ENCODE measurements at places on chromosomes 5 and 9.

- no peak for DNase-seq
These were observed 14.6 kb downstream of the SPATA9 start for GRCh38 chr5:95668216-95668615.

DNA sequence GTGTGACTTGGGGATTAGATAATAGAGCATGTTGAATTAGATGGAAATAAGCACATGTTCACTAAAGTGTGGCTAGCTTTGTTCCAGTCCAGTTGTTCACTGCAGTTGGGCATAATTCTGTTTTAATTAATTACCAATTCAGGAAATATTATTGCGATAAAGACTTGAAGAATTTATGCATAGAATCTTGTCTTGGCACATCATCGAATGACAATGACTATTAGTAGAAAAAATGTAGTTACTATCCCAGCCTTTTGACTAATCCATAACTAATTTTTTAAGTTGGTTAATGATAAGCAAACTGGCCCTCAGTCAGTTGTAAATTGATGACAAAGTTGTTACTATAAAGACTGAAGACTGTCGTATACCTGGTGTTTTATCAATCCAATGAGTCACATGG is 10.5 kb downstream of the LNPEP start:
- no peak for DNase-seq

DNA sequence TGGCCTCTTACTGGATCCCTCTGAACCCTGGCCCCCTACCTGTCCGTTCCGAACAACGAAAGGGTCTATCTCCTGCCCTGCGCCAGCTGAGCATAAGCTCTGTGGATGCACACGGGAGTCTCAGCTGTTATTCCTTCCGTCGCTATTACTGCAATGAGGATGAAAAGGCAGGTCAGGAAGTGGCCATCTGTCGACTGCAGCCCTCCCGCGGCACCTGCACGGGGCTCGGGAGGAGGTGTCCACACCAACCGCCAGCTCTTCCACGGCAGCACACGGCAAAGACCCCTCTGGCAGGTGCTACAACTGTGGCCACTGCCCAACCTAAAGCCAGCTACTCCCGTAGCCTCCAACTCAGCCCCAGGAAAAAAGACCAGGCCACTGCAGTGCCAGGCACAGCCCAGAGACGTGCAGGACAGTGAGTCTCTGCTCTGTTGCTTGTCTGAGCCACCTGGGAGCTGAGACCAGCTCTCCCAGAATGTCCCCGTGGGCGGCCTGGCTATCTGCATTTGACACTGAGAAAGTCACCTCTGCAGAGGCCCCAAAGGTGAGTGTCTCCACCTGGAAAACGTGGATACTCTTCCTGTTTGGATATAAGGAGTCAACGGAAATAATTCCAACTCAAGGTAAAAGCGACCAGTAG is 19.1 kb downstream of the CAMSAP1 start:
- DNase-seq: no peak

DNA sequence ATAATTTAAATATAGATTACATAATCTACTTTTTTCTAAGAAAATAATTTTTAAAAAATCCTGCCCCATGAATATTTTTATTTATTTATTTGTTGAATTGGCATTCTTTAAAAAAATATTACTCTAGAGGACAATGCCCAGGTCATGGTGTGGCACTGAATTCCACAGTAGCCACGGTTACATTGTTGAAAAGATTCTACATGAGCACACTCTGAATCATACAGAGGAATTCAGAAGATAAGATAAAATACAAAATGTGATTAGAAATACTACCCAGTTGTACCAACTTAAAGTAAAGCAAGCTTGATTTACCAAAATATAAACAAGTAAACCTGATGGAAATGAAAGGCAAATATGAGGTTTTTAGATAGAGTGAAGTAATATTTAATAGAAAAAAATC is 183.7 kb downstream of the HCN1 start:
- DNase-seq: no peak

Data from right kidney (tissue), 9 donors.